ENCODE measurements at places on chromosomes 1 and 21. TPM values are rescaled to one million over a fixed set of nuclear protein-coding genes. Genes with fewer than 3 reads are reported as not detected.

The FCRL6 gene
- total RNA-seq: not detected

The RERE gene
- 53.0 TPM for total RNA-seq

The HP1BP3 gene
- total RNA-seq: 249 TPM

The KLHDC8A gene
- total RNA-seq: not detected

The PLCH2 gene
- total RNA-seq: not detected

The UTS2 gene
- 0.29 TPM for total RNA-seq

The LCE2B gene
- total RNA-seq: not detected

The FBXO44 gene
- 16.3 TPM for total RNA-seq

The VHLL gene
- total RNA-seq: not detected

The HES3 gene
- not detected for total RNA-seq

The RIMKLA gene
- total RNA-seq: not detected

The CYP4A22 gene
- total RNA-seq: not detected

The ADAMTS4 gene
- 1.4 TPM for total RNA-seq

The DISC1 gene
- 10.3 TPM for total RNA-seq

The SRM gene
- total RNA-seq: 24.2 TPM

The WNT3A gene
- total RNA-seq: not detected

The PLOD1 gene
- 242 TPM for total RNA-seq

The XCL1 gene
- not detected for total RNA-seq

The RER1 gene
- total RNA-seq: 77.8 TPM

The RNF187 gene
- total RNA-seq: 46.0 TPM

The C1orf94 gene
- not detected for total RNA-seq

The CHODL gene
- total RNA-seq: not detected

The CFHR4 gene
- not detected for total RNA-seq

The ADCY10 gene
- total RNA-seq: 0.36 TPM

The FAM110D gene
- total RNA-seq: not detected

The SPRR1B gene
- not detected for total RNA-seq

The NECTIN4 gene
- under 0.01 TPM for total RNA-seq

The SEMA4A gene
- 1.5 TPM for total RNA-seq

The MROH7 gene
- total RNA-seq: 0.36 TPM

The SMIM11 gene
- 18.5 TPM for total RNA-seq

The DNASE2B gene
- total RNA-seq: not detected

The KLF17 gene
- 0.36 TPM for total RNA-seq

The HAO2 gene
- total RNA-seq: not detected

The DRAXIN gene
- under 0.01 TPM for total RNA-seq

The TBX19 gene
- 1.1 TPM for total RNA-seq

The CFHR5 gene
- total RNA-seq: not detected

The SHISA4 gene
- total RNA-seq: 27.1 TPM

The FAM163A gene
- not detected for total RNA-seq

The FCGR2B gene
- not detected for total RNA-seq

The MAP3K21 gene
- total RNA-seq: under 0.01 TPM

The LYPD8 gene
- not detected for total RNA-seq

The RIPPLY3 gene
- not detected for total RNA-seq

The PPM1J gene
- 0.59 TPM for total RNA-seq

The SELE gene
- total RNA-seq: not detected

The NDUFV3 gene
- 66.2 TPM for total RNA-seq

The CHML gene
- total RNA-seq: 12.1 TPM

The FAM151A gene
- not detected for total RNA-seq

The PLA2G2D gene
- not detected for total RNA-seq

The LCE1E gene
- not detected for total RNA-seq

The CYP4A11 gene
- not detected for total RNA-seq

The KISS1 gene
- not detected for total RNA-seq

Measured in osteoblast (primary cell).